ENCODE measurements at places on chromosomes 1 and 21.

GRCh38 chr1:9375912-9376311 lies 83.2 kb downstream of the SPSB1 start:
- DNase-seq, result no peak

DNA sequence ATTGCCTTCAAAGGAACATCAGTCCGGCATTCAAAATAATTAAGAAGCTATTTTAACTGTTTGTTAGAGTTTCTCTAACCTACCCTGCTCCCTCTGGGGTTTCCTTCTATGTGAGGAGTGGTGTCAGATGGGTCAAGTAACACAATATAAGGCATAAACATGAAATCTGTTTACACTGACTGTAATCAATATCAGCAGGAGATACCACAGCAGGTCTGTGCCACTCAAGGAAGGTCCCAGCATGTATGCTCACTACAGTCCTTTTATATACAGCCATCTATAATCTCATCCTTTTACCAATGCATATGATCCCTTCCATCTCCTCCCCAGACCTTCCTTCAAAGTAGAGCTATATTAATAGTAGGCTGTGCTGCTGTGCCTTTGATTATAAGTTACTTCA lies 25.4 kb downstream of the EEIG2 start:
- no peak for DNase-seq

- DNase-seq, result peak; percentile 72
Observed at GRCh38 chr1:118783095-118783758, 204.9 kb downstream of the TBX15 start.

- DNase-seq, result peak; percentile 88
Observed at GRCh38 chr1:174998569-174999215, 1.1 kb upstream of the CACYBP start.

- DNase-seq, result no peak
Observed at GRCh38 chr1:42737257-42737656, 2.8 kb downstream of the CLDN19 start.

DNA sequence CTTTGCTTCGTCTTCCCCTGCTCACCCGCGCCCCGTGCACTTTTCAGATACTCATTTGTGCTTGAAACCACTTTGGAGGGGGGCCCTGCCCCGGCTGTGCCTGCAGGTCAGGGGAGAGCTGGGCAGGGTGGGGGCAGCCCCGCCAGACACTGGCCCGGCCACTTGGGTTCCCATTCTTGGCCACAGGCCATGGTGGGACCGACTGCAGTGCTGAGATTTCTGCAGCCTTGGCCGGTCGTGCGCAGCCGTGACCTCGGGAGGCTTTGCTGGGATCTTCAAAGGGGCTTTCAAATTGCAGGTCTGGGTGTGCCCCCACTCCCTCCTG lies 54.5 kb upstream of the TTC34 start:
- no peak for DNase-seq

DNA sequence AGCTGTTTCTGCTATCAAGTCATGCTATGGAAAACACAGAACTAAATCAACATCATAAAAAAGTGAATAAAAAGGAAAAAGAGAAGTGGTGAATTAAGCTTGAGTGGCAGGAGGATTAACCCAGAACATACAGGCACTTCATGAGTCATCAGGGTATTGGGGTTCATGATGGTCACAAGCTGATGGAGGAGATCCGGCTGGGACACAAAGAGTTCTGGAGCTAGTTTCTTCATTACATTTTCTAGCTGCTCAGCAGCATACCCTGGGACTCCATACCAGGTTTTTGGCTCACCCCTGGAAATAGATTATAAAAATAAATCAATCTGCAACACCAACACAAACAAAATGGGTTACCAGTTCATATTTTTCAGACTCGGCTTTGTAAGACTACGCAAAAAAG lies 42.5 kb upstream of the SYT2 start:
- DNase-seq, result no peak

GRCh38 chr1:219324629-219325367 lies 151.1 kb downstream of the LYPLAL1 start:
- DNase-seq, result no peak

DNA sequence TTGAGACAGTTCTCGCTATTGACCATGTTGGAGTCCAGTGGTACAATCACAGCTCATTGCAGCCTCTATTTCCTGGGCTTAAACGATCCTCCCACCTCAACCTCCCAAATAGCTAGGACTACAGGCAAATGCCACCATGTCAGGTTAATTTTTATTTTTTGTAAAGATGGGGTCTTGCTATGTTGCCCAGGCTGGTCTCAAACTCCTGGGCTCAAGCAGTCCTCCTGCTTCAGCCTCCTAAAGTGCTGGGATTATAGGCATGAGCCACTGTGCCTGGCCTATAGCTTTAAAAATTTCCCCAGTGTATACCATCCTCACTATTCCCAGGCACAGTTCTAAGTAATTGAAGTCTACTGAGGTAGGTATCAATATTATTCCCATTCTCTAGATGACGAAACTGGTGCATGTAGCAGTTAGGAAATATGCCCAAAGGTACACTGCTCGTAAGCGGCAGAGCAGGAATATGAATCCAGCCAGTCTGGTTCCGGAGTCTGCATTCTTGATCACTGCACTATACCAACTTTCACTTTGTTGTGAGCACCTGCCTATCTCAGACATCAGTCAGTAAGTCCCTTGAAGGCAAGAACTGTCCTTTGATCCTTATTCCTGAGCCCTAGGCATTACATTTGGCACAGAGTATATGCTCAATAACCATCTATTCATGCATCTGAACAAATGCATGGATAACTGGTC lies 11.5 kb upstream of the SRP9 start:
- no peak for DNase-seq

DNA sequence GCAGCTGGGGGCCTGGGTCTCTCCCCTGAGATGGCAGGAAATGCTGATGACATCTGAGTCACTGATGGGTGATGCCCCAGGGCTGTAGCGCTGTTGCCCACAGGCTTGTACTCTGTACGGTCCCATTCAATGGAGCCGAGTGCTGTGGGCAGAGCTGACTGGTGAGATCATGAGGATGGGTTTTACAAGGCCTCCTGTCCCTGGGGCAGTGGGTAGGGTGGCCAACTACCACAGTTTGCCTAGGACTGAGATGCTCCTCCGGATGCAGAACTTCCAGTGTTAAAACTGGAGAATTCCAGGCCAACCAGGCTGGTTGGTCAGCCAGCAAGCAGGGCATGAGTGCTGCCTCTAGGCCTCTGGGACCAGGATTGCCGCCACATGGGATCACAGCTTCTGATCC lies 9.2 kb downstream of the PHLDA3 start:
- no peak for DNase-seq

DNA sequence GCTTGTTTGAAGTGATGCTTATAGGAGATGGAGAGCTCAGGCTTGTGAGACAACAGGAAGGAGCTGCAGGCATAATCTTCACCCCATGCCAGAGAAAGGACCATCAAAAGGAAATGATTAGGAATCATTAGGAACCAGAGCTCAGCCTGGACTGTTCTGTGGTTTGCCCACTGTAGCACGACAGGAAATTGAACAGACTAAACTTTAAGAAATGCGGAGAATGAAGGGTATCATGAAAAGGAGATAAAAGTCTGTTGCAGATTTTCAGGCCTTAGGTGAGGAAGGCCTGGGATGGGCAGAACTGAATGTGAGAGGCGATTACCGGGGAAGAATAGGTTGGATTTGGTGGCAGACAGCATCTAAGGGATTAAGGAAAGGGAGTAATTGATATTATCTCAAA lies 292.0 kb upstream of the PLXNA2 start:
- no peak for DNase-seq

Data from NCI-H1105 treated with DMSO at 0.1 percent for 48 hours (cell line).